ENCODE measurements at places on chromosomes 13 and 19. TPM values are rescaled to one million over a fixed set of nuclear protein-coding genes. Genes with fewer than 3 reads are reported as not detected.

CYP4F3 gene
- total RNA-seq, result 20.6 TPM

ZNF180 gene
- 39.7 TPM for total RNA-seq

DNA sequence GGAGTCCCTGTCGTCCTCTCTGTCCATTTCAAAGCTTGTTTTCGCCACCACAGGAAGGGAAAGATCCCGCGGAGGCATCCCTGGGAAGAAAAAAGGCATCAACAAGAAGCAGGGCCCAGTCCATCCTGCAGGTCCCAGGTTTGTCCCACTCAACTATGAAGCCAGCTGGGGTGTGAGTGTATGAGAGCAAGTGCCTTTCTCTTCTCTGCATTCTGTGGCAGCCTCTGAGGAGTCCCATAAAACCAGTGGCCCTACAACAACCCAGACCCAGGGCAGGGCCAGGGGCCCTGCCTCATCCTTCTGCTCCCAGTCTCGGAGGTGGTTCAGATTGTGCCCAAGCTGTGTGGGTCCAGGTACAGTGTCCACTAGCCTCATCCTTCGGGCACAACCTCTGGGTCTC, 18.9 kb downstream of the PEG3 start:
- no peak overlapping the region for H3K4me3 ChIP-seq
- DNase-seq, result no peak
- H3K4me1 ChIP-seq, result no peaks in the 10 kb centered on the region
- no peaks in the 10 kb centered on the region for H3K36me3 ChIP-seq

DNA sequence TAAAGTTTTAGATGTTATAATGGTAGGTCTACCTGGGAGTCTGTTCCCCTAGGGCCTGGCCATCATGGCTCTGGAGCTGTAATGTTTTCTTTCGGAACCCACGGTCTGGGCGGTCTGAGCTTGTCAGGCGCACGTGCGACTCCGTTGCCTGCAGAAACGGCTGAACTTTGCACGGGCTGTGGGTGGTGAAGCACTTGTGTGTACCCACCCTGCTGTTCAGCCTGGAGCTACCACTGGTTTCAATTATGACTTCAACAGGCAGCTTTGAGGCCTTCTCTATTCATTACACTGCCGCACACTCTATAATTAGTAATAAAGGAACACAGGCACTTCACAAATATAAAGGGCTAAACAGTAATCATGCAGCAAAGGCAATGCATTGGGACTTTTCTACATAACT, 6.0 kb downstream of the PCDH8 start:
- DNase-seq, result peak; percentile 29
- no peak overlapping the region for H3K27ac ChIP-seq
- no peak overlapping the region for H3K4me3 ChIP-seq
- peaks cover 87% of the 10 kb centered on the region for H3K27me3 ChIP-seq

GRCh38 chr13:78022164-78022877, 103.7 kb upstream of the EDNRB start:
- H3K27me3 ChIP-seq, result no peaks in the 10 kb centered on the region
- no peak overlapping the region for H3K4me3 ChIP-seq
- H3K27ac ChIP-seq, result no peak overlapping the region
- H3K4me1 ChIP-seq, result no peaks in the 10 kb centered on the region
- peak; percentile 61 for DNase-seq

DNA sequence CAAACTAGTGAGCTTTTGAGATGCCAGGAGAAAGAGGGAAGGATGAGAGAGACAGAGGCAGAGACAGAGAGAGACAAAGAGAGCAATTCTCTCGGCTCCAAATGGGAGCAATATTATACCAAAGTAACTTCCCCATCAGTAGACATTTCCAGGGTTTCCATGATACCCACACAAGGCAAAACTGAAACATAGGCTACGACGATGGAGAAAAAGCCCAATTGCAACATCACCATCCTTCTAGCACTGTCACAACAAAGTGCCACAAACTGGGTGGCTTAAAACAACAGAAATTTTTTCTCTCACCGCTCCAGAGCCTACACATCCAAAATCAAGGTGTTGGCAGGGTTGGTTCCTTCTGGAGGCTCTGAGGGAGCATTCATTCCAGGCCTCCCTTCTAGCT, 81.4 kb downstream of the KCTD12 start:
- H3K36me3 ChIP-seq, result no peaks in the 10 kb centered on the region
- no peaks in the 10 kb centered on the region for H3K4me1 ChIP-seq
- H3K27me3 ChIP-seq, result no peaks in the 10 kb centered on the region
- no peak for DNase-seq
- no peak overlapping the region for H3K27ac ChIP-seq

GRCh38 chr19:6220385-6221191, 59.2 kb downstream of the MLLT1 start:
- H3K27me3 ChIP-seq, result no peaks in the 10 kb centered on the region
- peak overlapping the region; percentile 47 for H3K27ac ChIP-seq
- peaks cover 62% of the 10 kb centered on the region for H3K36me3 ChIP-seq
- DNase-seq, result no peak

DNA sequence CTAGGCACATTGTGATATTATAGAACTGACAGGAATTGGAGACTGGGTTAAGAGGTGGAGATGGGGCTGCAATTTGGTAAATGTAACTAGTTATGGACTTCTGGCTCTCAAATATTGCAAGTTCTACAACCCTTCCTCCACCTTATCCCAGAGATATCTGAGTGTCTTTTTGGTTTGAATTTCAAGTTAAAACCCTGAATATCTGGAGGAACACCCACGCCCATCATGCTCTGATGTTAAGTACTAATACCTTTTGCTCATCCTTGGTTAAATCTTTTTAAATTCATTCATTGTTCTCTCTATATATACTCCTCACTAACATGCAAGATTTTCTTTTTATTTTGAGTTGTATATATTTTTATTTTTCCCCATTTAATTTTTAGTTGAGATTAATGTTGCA, 28.9 kb downstream of the ITGBL1 start:
- H3K4me3 ChIP-seq, result no peak overlapping the region
- no peaks in the 10 kb centered on the region for H3K27me3 ChIP-seq
- DNase-seq, result no peak
- no peaks in the 10 kb centered on the region for H3K4me1 ChIP-seq

Measured in stomach (tissue), 19 donors.